Left renal pelvis (tissue), 4 donors: ENCODE measurements at places on chromosomes 3 and 15.

- DNase-seq, result no peak
Measured at GRCh38 chr3:116103868-116104530, 341.3 kb downstream of the LSAMP start.

DNA sequence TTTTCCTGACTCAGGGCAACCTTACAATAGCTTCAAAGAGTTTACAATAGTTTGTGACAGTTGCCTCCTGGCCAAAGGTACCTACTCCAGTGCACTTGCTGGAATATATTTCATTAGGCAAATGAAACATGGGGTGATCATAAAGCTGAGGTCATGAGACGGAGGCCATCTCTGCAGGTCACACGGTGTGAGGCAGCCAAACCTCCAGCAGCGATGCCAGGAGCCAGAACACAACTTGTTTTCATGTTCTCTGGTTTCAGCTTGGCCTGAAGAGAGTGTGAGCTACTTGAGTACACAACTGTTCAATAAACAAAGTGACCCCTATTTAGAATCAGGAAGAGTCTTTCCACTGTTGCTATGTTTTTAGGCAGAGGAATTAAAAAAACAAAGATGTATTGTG, 42.7 kb upstream of the PYGO1 start:
- DNase-seq, result no peak

GRCh38 chr3:10551821-10552630, 46.6 kb upstream of the ATP2B2 start:
- DNase-seq, result no peak

DNA sequence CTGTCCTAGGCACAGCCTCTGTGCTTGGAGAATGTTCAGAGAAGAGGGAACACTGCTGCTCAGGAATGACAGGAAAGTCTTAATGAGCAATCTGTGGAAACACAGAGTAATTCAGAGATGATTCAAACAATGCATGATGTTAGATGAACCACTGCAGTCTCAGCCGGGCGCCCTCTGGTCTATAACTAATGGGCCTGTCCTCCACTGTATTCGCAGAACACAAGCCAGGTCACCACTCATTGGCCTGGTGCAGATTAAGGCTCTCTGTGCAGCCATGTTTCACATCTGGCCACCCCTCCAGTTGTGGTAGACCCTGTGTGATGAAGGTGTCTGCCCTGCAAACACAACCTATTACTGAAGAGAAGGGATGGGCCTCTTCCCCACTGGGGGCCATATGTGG, 281.7 kb upstream of the ROPN1 start:
- DNase-seq, result no peak

DNA sequence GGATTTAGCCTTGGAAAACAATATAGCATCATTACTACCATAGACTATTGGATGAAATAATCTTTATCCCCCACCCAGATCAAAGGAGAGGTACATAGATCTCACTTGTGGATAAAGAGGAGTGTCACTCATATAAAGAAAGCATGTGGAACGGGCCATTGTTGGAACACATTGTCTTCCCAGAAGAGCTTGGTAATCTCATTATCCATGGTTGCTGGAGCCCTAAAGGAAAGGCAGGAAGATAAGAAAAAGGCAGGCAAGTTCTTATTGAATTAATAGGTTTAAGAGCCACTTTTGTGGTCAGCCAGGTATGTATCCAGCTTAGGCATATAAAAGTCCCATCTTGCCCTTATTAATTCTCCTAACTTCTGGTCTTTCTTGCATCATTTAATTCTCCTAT, 659.1 kb downstream of the GRM7 start:
- no peak for DNase-seq

- DNase-seq, result no peak
Measured at GRCh38 chr3:195129072-195129643, 141.8 kb downstream of the XXYLT1 start.

- DNase-seq, result no peak
Measured at GRCh38 chr3:14280326-14280725, 101.7 kb downstream of the LSM3 start.

DNA sequence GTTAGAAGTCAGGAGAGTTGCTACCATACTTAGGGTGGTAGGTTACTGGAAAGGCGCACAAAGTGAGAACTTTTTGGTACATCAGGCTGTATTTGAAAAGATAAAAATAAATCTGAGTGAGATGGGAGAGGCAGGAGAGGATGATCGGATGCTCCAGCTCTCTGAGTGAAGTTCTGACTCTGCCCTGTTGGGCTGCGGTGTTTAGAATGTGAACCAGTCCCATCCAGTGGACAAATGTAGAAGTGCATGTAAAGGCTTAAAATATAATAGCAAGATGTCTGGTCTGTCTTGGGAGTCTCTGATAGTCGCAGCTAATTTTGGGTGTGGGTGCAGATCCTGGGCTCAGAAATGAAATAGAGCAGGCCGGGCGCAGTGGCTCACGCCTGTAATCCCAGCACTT, 30.4 kb downstream of the ACKR2 start:
- no peak for DNase-seq

DNA sequence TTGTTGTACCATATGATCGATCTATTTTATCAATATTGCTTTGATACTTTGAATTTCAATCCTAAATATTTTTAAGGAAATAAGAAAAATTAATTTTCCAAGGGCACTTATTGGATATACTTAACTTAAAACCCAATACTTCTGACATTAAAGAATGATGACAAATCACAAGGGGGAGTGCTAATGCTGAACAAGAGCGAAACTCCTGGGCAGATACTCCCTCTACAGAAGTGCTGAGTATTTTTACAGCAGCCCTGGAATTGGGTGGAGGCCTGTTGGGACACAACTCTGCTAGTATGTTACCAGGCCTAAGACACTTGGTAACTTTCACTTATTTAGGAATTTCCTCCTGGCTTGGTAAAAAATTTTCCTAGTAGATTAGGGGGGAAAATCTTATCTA, 46.2 kb downstream of the DENND6A start:
- DNase-seq, result no peak

- no peak for DNase-seq
Measured at GRCh38 chr3:98630416-98630815, 37.0 kb upstream of the CPOX start.

GRCh38 chr3:172222478-172223071, 183.2 kb downstream of the FNDC3B start:
- no peak for DNase-seq
